ENCODE measurements at places on chromosomes 7 and 10. TPM values are rescaled to one million over a fixed set of nuclear protein-coding genes. Genes with fewer than 3 reads are reported as not detected.

PTPRE gene
- 6.8 TPM for total RNA-seq

NKX6-2 gene
- not detected for total RNA-seq

EPC1 gene
- total RNA-seq: 23.0 TPM

H2BK1 gene
- total RNA-seq: not detected

GRID2IP gene
- not detected for total RNA-seq

HGF gene
- total RNA-seq: 13.0 TPM

CYP3A4 gene
- not detected for total RNA-seq

PROSER2 gene
- total RNA-seq: 6.9 TPM

GRCh38 chr7:69692611-69693010 is 94.3 kb downstream of the AUTS2 start:
- DNase-seq: no peak

DNA sequence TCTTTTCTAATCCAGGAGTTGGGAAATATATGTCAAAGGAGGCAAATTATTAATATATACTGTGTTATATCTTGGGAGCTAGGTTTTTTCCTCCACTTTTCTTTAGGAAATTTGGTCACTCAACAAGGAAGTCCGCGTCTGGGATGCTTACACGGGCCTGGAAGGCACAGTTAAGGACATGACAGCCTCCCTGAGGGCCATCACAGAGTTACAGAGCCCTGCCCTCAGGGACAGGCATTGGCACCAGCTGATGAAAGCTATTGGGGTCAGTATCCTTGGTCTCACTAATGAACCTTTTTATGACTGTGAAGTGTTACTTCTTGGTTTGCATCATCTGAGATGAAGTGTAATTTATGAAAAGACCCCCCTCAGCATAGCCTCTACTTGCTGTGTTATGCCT is 74.7 kb downstream of the DNAH11 start:
- DNase-seq: no peak

DNA sequence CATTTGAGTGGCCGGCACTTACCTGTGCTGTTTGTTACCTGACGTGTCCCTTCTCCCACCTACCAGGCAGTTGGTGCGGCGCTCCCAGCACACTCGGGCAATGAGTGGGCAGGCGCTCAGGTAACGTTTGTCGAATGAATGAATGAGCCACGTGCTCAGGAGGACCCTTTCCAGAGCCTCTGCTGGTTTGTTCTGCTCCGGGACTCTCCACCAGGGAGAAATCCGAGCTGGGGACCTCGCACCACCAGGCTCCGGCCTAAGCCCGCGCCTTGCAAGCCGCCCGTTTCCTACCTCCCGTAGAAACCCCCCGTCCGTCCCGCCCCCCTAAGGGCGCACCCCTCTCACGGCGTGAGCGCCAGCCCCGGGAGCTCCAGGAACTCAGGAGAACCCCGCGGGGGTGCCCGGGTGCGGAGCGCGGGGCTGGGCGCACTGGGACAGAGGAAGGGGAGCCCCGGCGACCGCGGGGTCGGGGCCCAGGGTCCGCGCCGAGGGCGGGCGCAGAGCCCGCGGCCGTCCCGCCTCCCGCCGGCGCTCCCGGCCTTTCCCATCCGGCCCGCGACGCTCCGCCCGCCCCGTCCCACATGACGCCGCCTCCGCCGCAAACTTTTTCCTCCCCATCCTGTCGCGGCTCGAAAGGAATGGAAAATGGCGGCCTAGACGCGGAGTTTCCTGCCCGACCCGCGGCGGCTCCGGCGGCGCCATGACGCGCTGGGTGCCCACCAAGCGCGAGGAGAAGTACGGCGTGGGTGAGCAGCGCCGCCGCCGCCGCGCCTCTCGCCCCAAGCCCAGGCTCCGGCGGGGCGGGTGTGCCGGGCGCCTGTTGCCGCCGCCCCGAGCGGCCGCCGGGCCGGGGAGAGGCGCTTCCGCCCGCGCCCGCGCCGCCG is at the start of gene DOCK1:
Gene DOCK1, plus strand, starts transcription at position 611 of the 884 bp plus-strand sequence. Its CDS starts 90 bp downstream, at position 701.
- DNase-seq: peak; percentile 64

DNA sequence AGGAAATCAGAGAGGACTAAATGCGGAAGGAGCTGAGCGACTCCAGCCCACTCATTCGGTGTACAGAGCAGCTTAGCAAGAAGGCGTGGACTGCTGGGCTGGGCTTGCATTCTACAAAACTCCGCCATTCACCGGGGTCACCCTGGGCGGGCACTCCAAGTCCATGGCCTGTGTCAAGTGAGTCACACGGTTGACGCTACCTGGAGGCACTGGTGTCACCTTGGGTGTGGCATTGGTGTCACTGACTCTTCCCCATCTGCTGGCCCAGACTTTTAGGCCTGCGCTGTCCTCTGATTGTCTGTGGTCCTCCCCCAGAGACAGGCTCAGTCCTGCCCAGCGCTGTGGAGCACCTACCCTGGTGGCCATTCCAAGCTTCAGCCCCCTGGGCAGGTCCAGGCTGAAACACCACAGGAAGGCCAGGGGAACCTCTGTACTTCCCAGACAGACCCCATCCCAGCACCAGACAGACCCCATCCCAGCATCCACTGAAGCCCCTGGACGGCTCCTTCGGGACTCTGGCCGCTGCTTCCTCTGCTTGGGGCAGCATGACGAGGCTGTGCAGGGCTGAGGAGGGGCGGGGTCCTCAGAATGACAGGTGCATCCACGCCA is 30.6 kb upstream of the CNPY1 start:
- DNase-seq: no peak

DNA sequence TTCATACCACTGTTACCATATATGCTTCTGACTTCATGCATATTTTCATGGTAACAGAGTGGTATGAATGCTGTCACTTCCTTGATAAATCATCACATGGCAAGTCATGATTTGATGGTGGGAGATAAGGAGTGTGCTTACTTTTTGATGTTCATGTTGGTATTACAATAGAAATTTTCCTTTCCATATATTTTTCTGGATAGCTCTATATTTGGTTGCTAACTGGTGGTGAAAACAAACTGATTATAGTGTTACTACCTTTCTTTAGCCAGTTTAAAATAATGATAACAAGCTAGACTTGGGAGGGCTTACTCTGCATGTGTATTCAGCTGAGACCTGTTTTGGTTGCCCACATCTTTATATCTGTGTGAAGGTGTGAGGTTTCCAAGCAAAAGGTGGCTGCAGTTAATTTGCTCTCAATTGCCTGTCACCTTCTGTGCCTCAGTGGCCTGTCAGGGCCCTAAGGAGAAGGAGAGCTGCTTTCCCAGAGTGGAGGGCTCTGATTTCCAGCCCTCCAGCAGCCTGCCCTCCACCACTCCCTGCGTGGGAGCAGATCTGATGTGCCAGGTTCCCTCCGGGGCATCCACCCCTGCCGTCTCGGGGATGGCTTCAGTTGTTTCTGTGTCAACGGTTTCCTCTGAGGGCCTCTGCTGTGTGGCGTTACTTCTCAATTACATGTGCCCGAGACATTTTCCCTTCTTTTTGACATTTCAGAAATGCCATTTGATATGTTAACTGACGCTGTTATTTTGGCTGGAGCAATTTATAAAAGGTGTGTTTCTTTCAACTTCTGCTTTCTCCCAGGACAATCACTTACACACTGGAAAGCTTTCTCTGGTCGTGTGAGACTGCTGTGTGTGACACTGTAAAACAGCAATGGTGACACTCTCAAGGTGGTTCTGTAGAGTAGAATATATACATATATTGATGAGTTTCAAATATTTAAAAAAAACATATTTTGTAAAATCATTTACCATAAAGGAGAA is 107.7 kb upstream of the KLF6 start:
- DNase-seq: no peak

- no peak for DNase-seq
These were observed 36.6 kb downstream of the CNNM1 start for GRCh38 chr10:99365736-99366135.

DNA sequence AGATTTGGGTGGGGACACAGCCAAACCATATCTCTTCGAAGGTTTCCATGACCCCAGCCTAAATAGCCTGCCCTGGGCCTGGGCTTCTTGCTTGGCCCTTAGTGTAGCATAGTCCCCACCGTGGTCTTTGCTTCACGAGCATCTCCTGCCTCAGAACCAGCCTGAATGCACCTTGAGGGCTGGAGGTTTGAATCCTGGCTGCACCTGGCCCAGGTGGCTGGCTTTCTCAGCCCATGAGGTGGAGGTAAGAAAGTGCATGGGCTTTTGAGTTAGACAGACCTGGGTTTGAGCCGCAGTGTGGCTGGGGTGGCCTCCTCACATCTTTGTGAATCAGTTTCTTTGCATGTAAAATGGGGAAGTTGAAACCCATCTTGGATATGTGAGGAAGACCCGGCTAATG is 24.2 kb upstream of the PCBD1 start:
- DNase-seq: no peak

DNA sequence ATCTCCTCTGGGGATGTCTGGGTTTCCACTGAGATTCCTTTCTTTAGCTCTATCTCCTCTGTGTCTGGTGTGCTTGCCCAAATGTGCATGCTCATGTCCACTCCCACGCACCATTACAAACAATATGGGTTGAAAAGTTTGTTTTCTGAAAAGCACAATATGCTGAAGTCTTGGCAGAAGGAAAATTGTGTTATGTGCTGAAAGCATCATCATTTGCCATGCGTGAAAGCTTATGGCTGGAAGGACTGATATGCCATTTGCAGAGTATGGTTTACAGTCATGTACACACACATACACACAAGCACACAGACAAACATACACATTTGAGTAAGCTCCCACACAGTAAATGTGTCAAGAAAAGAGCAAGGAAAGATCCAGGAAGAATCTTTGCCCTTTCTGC is 231.6 kb downstream of the SORCS3 start:
- DNase-seq: no peak

DNA sequence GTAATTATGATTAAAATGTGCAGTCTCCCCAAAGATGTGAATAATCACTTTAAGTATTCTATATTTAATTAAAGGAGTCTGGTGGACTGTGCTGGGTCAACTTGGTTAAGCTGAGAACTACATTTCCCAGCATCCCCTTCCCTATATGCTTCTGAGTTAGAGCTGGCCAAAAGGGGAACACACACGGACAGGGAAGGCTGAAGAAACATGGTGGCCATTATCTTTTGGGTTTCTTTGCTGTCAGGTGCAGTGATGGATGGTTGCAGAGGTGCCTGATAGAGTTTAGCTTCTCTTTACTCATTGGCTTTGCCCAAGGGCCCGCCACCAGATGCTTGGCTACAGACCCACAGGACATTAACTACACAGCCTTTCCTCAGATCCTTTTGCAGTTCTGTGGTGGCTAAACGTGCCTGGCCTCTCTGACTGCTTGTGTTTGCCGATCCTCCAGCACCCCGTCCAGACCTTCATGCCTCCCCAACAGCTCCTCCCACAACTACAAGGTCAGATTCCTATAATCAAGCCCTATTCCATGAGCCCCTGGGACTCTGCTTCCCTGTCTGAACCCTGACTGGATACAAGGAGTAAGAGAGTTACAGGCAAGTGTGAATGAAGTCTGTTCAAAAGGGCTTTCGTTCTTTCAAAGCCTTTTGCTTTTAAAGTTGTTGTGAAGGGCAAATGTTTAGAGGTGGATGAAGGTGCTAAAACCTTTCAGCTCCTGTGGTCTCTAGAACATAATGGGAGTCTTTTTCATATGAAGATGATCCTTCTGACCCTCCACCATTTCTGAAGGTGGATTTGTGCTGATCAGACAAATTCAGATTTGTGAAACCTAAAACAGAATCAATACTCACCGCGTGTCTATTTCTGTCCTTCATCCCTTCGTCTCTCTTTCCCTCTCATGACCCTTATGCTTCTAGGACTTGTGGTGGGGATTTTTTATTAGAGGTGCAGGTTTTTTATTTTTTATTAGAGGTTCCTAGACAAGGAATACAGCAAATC is 21.5 kb downstream of the BUB3 start:
- DNase-seq: no peak

- DNase-seq: peak; percentile 52
These were observed 945 bp downstream of the ADO start for GRCh38 chr10:62805231-62806099.

DNA sequence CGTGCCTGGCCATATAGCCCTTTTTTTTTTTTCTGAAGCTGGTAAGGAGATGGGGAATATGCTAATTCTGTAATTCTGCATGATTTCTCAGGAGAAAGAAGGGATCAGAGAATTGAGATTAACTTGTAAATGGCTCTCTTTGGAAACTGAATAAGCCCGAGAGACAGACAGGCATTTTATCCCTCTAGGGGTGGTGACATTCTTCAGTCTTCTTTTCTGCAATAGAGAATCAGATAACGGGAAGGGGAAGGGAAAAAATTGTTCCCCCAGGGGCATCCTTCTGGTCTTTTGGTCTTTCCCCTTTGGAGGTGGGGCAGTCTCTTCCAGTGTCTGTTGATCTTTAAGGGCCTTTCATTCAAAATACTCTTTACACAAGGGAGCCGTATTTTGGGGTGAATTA is 34.2 kb downstream of the HK1 start:
- DNase-seq: no peak

- no peak for DNase-seq
These were observed 106.1 kb downstream of the CDH23 start for GRCh38 chr10:71502851-71503250.

GRCh38 chr10:72315611-72316385 is 38.9 kb downstream of the DNAJB12 start:
- peak; percentile 50 for DNase-seq

GRCh38 chr7:48087349-48087748 is 1.7 kb upstream of the UPP1 start:
- DNase-seq: peak; percentile 49

DNA sequence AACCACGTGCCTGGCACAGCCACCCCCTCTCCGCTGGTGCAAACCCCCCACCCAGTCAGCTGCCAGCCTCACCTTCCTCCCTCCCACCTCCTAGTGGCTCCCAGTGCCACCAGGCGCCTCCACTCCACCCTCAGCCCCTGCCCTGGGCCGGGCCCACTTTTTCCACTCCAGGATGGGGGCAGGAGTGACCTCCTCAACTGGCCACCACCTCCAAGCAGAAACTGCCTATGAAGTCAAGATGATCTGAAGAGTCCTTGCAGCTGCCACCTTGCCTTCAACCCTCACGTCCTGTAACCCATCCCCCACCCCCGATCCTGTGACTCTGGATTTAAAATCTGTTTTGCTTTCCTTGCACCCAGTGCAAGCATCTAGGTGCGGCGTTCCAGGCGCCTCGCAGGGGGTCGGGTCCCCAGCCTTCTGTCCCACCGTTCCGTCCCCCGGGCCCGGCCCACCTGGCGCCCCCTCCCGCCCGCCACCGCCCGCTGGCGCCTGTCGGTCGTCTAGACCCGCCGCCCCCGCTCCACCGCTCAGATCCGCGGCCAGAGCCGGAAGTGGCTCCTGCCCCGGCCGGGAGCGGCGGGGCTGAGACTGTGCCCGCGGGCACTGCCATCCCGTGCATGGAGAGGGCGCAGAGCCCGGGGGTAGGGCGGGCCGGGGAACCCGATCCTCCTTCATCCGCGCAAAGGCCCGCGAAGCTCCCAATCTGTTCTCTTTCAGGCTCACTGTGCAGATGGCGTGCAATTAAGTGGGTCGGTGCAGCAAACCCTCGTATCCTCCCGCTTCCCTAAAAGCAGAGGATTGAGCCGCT is 51.2 kb upstream of the GTF2I start:
- DNase-seq: peak; percentile 53

DNA sequence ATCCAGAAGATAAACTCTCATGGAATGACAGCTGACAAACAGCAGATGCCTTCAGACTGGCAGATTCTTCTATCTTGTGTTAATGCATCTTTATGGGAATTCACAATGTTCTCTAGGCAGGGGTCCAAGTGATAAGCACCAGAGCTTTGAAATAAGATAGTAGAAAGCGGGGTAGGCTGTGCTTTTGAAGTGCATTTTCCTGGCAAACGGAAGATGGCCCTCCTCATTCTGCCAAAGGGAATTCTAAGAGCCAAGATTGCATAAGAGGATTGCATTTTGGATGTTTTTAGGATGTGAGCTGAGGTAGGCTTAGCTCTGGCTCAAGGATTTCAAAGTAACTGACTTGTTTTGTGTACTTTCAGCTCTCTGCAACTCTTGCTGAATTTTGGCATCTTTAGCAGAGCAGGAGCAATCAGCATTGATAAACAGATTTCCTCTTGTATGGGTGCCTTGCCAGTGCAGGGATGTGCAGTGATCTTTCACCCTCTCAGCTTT is 298.5 kb upstream of the KLF6 start:
- no peak for DNase-seq

GRCh38 chr7:114109304-114109703 is 190.5 kb upstream of the PPP1R3A start:
- peak; percentile 32 for DNase-seq
